ENCODE measurements at places on chromosomes 4 and X. TPM values are rescaled to one million over a fixed set of nuclear protein-coding genes. Genes with fewer than 3 reads are reported as not detected.

DNA sequence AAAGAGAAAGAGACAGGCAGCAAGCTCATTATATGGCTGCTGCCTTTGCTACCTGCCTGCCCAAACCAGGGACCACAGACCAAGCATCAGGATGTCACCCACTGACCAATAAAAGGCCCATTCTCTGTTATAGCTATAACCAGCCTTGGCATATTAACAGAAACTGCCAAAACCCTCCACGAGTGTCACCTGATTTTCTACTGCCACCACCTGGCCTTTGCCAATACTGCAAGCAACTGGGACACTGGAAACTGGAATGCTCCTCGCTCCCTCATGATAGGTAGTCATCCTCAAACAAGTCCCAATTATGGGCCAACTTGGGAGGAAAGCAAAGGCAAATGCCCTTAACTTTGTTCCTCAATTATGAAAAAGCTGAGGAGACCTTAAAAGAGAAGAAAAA is 76.0 kb downstream of the SPIN4 start:
- no peak for DNase-seq
- H3K4me1 ChIP-seq, result no peaks in the 10 kb centered on the region
- H3K27ac ChIP-seq, result no peak overlapping the region
- no peaks in the 10 kb centered on the region for H3K27me3 ChIP-seq
- H3K4me3 ChIP-seq, result no peak overlapping the region
- no peaks in the 10 kb centered on the region for H3K36me3 ChIP-seq

Gene PRPS1
- total RNA-seq, result 66.5 TPM

DNA sequence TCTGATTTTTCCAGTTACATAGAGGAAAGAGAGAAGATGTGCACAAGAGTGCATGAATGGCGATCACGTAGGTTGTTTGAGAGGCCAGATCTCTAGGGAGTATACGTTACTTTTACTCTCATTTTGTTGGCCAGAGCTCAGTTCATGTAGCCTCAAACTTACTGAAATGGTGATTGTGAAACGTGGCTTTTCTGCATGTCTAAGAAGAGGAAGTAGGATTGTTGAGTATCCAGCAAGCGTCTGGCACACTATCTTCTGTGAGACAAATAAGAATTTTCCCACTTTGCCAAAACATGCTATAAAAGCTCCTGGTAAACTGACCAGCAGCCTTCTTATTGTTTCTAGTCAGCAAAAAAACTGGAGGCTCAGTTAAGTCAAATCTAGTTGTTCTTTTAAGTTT is 264.5 kb upstream of the EMCN start:
- no peak for DNase-seq
- H3K4me1 ChIP-seq, result no peaks in the 10 kb centered on the region
- H3K36me3 ChIP-seq, result no peaks in the 10 kb centered on the region
- no peaks in the 10 kb centered on the region for H3K27me3 ChIP-seq
- H3K4me3 ChIP-seq, result no peak overlapping the region

Gene FHDC1
- total RNA-seq, result not detected

GRCh38 chr4:4984186-4984585 is 35.1 kb downstream of the CYTL1 start:
- H3K27ac ChIP-seq, result no peak overlapping the region
- H3K4me1 ChIP-seq, result no peaks in the 10 kb centered on the region
- H3K27me3 ChIP-seq, result no peaks in the 10 kb centered on the region
- no peak for DNase-seq
- H3K4me3 ChIP-seq, result no peak overlapping the region

- H3K27ac ChIP-seq, result no peak overlapping the region
- no peaks in the 10 kb centered on the region for H3K36me3 ChIP-seq
- H3K27me3 ChIP-seq, result peaks cover 13% of the 10 kb centered on the region
- no peak overlapping the region for H3K4me3 ChIP-seq
- H3K4me1 ChIP-seq, result peaks cover 33% of the 10 kb centered on the region
Measured at GRCh38 chrX:120305531-120306141, 5.6 kb downstream of the TMEM255A start.

DNA sequence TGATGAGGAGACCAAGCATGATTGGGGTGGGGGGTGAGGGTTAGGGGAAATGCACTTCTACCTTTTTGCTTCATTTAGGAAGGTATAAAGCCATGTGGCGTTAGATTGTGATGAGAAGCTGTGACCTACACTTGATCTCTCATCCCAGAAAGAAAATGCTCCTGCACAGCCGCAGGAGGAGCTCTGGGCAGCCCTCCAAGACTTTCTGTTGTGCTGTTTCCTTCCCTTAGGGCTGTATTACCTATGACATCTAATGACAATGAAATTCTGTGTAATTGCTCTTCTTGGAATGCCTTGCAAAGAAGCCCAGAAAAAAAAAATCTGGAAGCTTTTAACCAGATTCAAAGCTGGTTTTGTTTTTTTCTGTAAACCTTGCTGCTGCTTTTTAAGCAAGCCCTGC is 13.4 kb downstream of the PRPS2 start:
- H3K27me3 ChIP-seq, result no peaks in the 10 kb centered on the region
- H3K27ac ChIP-seq, result no peak overlapping the region
- H3K4me3 ChIP-seq, result no peak overlapping the region
- DNase-seq, result no peak
- H3K36me3 ChIP-seq, result peaks cover 17% of the 10 kb centered on the region

Gene HS6ST2
- not detected for total RNA-seq

DNA sequence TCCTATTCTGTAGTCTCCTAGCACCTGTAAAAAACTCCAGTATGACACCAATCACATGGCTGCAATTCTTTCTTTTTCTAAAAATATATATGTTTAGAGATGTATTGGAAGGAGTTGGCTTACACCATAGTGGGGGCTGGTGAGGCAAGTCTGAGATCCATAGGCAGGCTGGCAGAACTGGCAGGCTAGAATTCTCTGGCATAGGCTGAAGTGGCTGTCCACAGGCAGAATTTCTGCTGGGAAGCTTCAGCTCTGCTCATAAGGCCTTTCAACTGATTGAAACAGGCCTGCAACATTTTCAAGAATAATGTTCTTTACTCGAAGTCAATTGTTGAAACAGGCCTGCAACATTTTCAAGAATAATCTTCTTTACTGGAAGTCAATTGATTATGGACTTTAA is 37.0 kb downstream of the FGF2 start:
- H3K27me3 ChIP-seq, result no peaks in the 10 kb centered on the region
- H3K36me3 ChIP-seq, result no peaks in the 10 kb centered on the region
- no peak overlapping the region for H3K4me3 ChIP-seq
- no peak for DNase-seq

Gene ANK2
- 0.36 TPM for total RNA-seq

- H3K36me3 ChIP-seq, result peaks cover 7% of the 10 kb centered on the region
- H3K4me1 ChIP-seq, result no peaks in the 10 kb centered on the region
- H3K27ac ChIP-seq, result no peak overlapping the region
- no peak for DNase-seq
Measured at GRCh38 chr4:102789317-102789717, 28.5 kb upstream of the MANBA start.

Gene LGI2
- not detected for total RNA-seq

DNA sequence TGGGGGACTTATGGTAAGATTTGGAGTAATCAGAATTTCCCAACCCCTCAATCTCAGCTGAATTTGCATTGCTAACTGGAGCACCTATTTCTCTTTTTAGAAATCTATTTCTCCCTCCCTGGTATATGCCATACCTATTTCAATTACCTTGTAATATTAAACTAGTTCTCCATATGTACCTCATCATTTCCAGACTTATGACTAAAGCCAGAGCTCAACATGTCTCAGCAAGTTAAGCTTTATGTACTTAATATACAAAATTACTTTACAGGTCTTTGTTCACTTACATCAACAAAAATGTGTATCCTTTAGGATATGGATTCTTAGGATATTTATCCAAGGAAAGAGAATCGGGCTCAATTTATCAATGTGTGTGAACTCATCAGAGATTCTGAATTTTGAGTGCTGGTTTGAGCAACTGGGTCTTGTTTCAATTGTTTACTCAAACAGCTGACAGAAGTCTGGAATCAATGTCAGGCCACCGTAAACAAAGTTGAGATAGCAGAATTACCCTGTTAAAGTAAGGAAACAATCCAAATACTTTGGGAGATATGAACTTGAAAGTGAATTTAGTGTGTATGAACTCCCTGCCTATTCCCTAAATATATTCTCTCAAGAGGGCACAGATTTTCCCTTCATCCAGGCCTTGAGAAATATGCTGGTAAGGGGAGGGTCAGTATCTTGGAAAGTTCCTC is 199.6 kb downstream of the VEGFC start:
- no peak overlapping the region for H3K4me3 ChIP-seq
- H3K4me1 ChIP-seq, result no peaks in the 10 kb centered on the region
- H3K36me3 ChIP-seq, result no peaks in the 10 kb centered on the region

Gene CENPC
- total RNA-seq, result 115 TPM

DNA sequence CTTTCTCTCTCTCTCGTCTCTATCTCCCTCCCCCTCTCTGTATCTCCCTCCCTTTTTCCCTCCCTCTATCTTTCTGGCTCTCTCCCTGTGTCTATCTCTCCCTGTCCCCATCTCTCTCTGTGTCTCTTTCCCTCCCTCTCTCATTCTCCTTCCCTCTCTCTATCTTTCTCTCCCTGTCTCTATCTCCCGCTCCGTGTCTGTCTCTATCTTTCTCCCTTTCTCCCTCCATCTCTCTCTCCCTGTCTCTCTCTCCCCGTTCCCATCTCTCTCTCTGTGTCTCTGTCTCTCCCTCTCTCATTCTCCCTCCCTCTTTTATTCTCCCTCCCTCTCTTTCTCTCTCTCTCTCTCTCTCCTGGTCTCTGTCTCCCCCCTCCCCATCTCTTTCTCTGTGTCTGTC is 22.9 kb downstream of the IL3RA start:
- H3K36me3 ChIP-seq, result peaks cover 6% of the 10 kb centered on the region
- H3K4me1 ChIP-seq, result peaks cover 4% of the 10 kb centered on the region
- DNase-seq, result no peak
- H3K4me3 ChIP-seq, result no peak overlapping the region
- H3K27ac ChIP-seq, result no peak overlapping the region

DNA sequence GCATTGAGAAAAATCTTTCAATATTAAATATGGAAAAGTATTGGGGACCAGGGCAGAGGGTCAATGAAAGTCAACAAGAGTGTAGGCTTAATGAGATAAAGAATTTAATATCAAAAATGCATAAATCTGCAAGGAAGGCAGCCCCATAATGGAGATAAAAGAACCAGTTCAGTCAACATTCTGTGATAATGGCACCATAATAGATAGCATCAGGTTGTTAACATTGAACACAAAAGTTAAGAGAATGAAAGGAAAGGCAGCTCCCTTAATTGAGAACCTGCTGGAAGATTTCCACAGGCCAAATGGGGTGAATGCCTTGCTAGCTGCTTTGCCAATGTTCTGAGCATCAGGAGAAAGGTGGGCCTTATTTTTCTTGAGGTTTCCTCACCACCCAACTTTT is 60.4 kb upstream of the TMEM33 start:
- DNase-seq, result no peak
- no peaks in the 10 kb centered on the region for H3K36me3 ChIP-seq
- H3K27me3 ChIP-seq, result peaks cover 66% of the 10 kb centered on the region
- H3K4me3 ChIP-seq, result no peak overlapping the region
- H3K27ac ChIP-seq, result no peak overlapping the region

Gene SPANXN3
- total RNA-seq, result not detected

GRCh38 chr4:167721617-167722486 is 370.5 kb upstream of the ANXA10 start:
- no peak overlapping the region for H3K4me3 ChIP-seq
- H3K27ac ChIP-seq, result no peak overlapping the region
- no peaks in the 10 kb centered on the region for H3K36me3 ChIP-seq
- no peaks in the 10 kb centered on the region for H3K4me1 ChIP-seq

Gene CDS1
- 1.3 TPM for total RNA-seq

DNA sequence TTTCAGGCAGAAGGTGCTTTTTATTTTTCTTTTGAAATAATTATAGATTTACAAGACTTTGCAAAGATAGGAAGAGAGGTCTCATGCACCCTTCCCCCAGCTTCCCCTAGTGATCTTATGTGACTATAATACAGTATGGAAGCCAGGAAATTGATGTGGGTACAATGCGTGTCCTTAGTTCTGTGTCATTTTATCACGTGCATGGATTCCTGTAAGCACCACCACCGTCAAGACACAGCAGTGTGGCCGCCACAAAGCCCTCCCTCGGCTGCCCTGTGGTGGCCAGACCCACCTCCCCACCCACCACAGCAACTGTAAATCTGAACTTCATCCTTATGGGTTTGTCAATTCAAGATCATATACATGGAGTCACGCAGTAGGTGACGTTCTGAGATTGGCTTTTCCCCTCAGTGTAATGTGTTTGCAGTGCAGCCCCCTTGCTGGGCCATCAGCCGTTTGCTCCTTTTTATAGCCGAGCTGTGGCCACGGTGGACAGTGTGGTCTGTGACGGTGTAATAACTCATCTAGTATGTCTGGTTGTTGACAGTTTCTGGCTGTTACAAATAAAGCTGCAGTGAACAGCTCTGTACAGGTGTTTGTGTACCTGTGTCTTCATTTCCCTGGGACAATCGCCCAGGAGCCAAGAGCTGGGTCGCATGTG is 10.9 kb upstream of the HTRA3 start:
- H3K4me3 ChIP-seq, result no peak overlapping the region
- H3K27ac ChIP-seq, result no peak overlapping the region
- no peaks in the 10 kb centered on the region for H3K27me3 ChIP-seq
- no peaks in the 10 kb centered on the region for H3K4me1 ChIP-seq
- DNase-seq, result no peak

GRCh38 chr4:18021470-18021719 is 160 bp downstream of the LCORL start:
- H3K4me3 ChIP-seq, result peak overlapping the region; percentile 75
- H3K27me3 ChIP-seq, result peaks cover 11% of the 10 kb centered on the region
- H3K4me1 ChIP-seq, result peaks cover 15% of the 10 kb centered on the region
- H3K36me3 ChIP-seq, result no peaks in the 10 kb centered on the region
- DNase-seq, result no peak

DNA sequence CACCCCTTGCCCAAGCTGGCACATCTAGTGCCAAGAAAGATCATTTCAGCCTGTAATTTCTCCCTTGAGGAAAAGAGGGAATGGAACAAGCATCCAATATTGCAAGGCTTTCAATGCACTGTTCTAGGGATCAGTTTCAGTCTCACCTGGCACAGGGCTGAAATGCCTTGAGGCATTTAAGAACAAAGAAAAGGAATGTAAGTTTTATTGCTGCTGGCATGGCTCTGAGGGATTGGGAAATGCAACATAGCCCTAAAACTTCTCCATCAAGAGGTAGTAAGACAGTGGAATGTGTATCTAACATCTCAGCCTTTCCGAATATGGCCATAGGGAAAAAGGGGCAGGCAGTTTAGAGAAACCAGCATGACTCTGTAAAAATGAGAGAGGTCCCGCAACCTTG is 732.6 kb upstream of the LCORL start:
- no peaks in the 10 kb centered on the region for H3K27me3 ChIP-seq
- H3K4me1 ChIP-seq, result no peaks in the 10 kb centered on the region
- DNase-seq, result no peak
- H3K4me3 ChIP-seq, result no peak overlapping the region
- H3K27ac ChIP-seq, result no peak overlapping the region

DNA sequence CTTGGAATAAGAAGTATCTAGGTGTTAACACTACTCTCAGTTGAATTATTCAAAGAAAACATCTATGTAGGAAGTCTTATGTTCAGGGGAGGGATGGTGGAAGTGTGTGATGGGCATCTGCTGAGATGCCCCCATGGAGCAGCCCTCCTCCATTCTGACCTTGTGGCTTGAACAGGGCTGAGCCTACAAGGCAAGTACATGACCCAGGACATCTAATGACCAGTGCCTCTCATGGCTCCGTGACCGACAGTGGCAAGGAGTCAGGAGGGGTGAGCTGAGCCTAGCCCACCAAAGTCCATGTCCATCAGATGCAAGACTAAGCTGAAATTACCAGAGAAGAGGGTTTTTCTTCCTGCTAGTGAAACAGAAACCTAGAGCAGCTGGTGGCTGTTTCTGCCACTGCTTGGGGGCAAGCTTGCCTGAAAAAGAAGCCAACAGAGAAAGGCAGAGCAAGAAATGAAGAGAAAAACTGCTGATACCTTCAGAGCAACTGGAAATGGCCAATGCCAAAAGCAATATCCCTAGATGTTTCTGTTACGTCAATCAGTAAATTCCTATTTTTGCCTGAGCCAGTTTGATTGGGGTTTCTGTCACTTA is 113.5 kb downstream of the TSPAN5 start:
- no peak overlapping the region for H3K27ac ChIP-seq
- no peaks in the 10 kb centered on the region for H3K36me3 ChIP-seq
- no peak for DNase-seq
- peaks cover 3% of the 10 kb centered on the region for H3K4me1 ChIP-seq
- no peak overlapping the region for H3K4me3 ChIP-seq

Data from CD4-positive, alpha-beta T cell (primary cell).